ENCODE measurements at places on chromosomes 7 and 10.

DNA sequence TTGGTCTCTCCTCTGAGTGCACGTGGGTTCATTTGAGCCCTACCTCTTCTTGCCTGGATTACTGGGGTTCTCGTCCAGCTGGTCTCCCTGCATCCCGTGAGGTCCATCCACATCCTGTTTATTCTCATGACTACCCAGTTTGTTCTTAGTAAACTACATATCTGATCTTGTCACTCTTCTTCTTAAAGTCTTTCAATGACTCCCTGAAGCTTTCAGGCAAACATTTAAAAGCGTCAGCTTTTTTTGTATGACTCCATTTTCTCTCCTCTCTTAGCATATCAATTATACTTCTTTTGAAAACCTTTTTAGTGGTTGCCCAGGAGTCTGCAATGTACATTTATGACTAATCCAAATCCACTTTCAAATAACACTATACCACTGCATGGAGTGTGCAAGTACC lies 7.5 kb downstream of the SFXN2 start:
- DNase-seq = no peak

DNA sequence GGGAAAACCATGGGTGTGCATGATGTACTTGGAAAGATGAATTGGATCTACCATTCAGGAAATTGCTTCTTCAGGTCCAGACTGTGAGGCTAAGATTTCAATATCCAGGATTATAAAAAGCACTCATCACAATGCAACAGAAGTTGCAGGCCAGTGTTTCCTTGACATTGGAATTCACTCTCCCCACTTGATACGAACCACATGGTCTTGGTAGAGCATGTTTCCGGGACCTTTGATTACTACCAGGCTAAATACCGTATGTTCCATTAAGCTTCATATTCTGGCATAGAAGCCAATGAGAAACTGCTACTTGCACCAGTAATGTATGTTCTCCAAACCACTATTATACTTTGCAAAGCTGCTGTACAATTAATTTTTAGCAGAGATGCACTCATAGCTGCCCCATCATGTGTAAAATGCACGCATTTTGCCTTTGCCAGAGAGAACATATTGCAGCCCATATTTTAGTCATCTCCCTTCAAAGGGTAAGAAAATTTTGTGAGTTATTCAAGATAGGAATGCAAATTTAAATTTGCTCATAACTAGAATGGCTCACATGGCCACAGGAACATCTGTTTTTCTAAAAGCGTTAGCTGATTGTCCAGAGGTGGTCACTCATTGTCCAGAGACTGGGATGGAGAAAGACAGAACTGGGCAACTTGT lies 8.1 kb downstream of the FRMD4A start:
- no peak for DNase-seq

DNA sequence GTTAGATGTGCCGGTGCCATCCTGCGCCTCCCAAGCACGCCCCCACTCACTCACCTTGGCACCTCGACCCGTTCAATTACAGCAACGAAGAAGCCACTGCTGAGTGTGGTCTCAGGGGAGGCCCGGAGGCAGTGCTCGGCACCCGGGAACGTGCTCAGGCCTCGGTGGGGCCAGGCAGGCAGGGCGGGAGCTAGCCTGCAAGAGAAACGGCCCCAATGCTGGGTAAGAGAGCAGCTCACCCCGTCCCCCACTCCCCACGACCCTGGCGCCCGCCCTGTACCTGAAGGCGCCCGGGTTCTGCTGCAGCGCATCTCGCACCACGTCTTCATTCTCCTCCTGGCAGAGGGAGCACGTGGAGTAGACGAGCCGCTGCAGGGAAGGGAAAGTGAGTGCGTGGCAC lies 5.1 kb downstream of the NSUN5 start:
- no peak for DNase-seq

- no peak for DNase-seq
Observed at GRCh38 chr7:151917791-151918509, 38.3 kb upstream of the GALNTL5 start.

DNA sequence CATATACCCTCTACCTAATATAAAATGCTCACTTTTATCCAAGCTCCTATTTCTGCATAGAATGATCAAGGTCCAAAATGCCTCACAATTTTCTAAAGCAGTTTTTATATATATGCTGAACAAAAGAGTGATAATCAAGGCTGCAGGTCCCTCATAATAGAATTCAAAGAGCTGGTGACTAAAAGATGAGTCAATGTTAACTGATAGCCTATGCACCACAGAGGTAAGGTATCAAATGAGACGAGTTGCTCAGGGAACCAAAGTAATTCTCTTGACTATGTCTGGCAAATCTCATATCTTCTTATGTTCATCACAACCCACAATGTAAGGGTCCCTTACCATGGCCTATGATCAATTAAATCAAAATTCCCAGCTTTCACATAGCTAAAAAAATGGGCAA lies 15.2 kb downstream of the PDZD8 start:
- DNase-seq = no peak

DNA sequence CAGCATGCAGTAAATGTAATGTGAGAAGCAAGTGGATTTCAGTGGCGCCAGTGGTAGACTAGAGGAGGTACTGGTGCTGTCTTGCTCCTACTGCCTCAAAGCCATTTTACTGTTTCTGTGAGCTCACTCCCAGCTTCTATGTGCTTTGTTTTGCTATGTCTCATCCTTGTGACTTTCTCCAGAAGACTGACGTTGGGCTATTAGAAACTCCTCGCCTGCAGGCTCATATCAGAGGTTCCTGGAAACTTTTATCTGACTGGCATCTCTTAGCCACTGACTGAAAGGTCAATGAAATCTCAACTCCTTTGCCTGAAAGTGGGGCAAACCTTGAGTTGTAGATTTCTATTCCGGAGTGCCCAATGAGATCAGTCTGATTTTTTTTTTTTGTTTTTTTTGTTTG lies 66.4 kb upstream of the SORCS1 start:
- DNase-seq = no peak

- DNase-seq = no peak
Observed at GRCh38 chr10:67668448-67668847, 27.5 kb downstream of the CTNNA3 start.

GRCh38 chr7:113722006-113722405 lies 196.8 kb downstream of the PPP1R3A start:
- DNase-seq = no peak
